ENCODE measurements at places on chromosomes 6 and 20.

GRCh38 chr6:108039681-108040080 is 34.9 kb downstream of the OSTM1 start:
- DNase-seq = no peak

- DNase-seq = no peak
These were observed 28.0 kb upstream of the ZNF217 start for GRCh38 chr20:53621482-53622246.

- no peak for DNase-seq
These were observed 39.5 kb downstream of the CD40 start for GRCh38 chr20:46157625-46158024.

- DNase-seq = no peak
These were observed 23.0 kb downstream of the CEBPB start for GRCh38 chr20:50213531-50214106.

DNA sequence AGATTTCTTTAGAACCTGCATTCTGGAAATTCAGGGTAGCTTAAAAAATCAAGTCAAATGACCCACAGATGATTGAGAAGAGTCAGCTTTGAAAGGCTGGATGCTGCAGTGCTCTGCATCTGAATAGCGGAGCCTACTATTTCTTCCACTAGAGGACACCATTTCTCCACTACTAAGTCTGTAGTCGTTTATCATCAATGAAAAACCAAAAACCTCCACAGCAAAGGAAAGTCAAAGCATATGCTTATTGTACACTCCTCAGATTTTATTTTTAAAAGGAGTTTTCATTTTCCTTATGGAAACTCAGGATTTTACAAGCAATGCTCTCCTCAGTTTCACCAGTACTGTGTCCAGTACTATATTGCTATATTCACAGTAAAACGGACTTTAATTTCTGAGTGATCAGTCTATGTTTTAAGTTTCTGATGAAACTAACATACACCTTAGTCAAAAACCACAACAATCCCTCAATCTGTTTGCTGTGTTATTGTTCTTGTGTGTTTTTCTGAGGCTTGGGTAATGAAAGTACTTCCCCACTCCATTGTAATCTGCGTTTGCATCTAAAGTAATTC is 50.5 kb upstream of the ENPP5 start:
- DNase-seq = no peak

- DNase-seq = no peak
These were observed 8.3 kb downstream of the ELOVL2 start for GRCh38 chr6:11035616-11036350.

DNA sequence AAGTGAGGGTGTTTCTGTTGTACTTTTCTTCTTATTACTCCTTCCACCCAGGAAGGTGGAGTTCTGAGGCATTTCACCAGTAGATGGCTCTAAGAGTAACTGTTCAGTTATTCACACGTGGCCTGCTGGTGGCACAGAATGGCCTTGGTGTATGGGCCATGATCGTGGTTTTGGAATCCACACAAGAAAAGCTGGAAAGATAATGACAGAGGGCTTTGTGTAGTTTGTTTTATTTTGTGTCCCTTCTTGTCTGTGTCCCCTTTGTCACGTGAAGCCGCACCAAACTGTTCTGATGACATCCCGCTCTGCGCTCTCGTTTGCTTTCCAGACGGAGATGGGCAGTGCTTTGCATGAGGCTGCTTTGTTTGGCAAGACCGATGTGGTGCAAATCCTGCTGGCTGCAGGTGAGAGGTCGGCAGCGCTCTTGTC is 93.4 kb downstream of the ANKS1A start:
- no peak for DNase-seq

- no peak for DNase-seq
These were observed 348.9 kb upstream of the KCNQ5 start for GRCh38 chr6:72272958-72273357.

GRCh38 chr20:90651-91050 is 3.2 kb downstream of the DEFB125 start:
- DNase-seq = no peak

DNA sequence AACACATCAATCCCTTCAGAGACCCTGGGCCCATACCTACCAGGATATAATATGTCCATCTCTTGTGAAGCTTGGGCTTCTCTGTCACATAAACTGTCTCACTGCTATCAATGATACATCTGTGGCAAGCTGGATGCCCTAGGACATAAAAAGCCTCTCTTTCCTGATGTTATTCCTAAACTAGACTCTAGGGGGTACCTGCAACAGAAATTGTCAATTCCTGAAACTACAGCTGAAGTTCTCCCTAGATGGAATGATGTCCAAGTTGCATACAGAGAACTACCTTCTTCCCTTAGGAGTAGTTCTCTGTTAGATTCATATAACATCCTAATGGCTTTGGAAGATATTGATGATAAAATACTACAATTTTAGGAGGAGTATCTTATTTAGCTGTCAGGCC is 35.8 kb downstream of the TBX18 start:
- DNase-seq = no peak

DNA sequence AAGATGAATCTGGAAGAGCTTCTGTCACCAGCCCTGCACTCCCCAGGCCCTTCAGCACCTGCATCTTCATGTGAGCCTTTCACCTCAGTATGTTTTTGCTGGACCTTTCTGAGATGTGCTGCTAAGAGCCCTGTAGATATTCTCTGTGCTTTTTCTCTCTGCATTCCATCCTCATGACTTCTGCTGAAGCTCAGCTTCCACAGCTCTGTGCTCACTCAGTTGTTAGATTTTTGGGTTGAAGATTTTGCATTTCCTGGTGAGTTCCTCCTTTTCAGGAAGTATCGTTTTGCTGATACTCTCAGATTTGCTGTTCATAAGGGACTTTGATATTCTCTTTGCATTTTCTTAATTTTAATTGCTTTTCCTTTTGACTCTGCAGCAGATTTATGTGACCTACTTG is 18.3 kb downstream of the KIAA1586 start:
- DNase-seq = no peak

DNA sequence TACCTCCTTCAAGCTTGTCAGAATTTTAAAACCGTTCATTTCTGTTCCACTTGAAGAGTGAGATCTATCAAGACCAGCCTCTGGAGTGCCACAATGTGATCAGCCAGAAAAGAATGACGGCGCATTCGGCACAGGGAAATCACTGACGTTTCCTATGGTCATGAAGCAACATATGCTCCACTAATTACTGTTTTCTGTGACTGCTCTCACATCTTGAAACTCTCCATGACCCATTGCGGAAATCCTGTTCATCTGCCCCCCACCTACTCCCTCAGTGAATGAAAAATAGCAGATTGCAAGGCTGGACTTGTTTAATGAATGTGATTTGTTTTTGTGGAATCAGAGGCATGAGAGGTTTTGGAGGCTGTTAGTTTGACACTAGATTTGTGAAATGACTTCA is 53.2 kb downstream of the SAMD5 start:
- DNase-seq = no peak

GRCh38 chr6:64014595-64014994 is 379.0 kb downstream of the PHF3 start:
- no peak for DNase-seq

- no peak for DNase-seq
These were observed 17.7 kb upstream of the THBS2 start for GRCh38 chr6:169271158-169271876.

- no peak for DNase-seq
These were observed 75.9 kb upstream of the GATA5 start for GRCh38 chr20:62551407-62552323.

DNA sequence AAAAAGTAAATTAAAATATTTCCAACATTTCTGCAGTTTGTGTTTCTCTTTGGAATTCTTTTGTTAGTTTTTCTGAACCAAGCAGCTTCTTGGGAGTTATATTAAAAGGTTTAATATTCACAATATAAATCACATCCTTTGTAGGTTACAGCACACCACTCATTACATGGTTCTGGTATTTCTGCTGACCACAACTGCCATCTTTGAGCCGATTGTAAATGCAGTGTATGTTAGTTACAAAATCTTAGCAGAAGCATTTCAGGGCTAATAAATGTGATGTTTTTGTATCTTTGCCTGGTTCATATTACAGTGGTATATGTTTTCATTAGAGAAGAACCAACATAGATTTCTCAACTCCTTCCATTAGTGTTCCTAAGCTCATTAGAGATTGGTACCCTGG is 19.1 kb upstream of the TSHZ2 start:
- no peak for DNase-seq

GRCh38 chr6:31041372-31041974 is 31.2 kb downstream of the MUC22 start:
- DNase-seq = no peak

DNA sequence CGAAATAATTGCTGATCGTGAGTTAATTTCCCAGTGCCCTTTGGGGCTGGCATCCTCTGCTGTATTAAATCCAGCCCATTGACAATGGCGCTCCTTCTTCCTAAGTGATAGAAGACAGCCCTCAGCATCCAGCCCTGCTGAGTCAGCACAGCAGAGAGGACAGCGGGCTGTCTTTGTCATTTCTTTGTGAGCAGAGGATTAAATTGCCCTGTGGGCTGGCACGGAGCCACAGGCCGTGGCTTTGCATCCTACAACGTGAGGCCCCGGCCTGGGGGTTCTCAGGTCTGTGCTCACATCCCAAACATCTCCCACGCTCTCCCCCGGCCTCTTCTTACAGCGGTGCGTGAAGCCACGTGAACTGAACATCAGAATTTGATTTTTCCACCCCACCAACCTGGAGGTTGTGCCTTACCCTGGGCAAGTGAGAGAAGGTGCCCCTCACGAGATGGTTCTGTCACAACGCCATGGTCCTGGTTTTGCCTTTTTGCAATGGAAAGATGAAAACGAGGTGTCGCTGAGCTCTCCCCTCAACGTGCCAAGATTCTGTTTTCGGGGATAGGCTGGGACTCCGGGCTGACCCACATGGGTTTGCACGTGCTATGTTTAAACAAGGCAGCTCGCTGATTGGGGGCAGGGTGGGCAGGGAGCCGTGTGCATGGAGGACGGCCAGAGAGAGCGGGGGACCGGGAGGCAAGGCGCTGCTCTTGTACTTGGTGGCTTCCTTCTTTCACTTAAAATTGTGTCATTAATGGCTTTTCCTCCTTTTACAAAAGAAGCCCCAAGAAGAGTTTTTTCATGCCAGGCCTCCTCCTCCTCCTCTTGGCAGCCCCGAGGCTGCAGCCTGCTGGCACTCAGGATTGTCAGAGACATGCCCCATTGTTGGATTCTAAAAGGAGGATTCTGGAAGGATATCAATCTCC is 19.5 kb downstream of the CDH4 start:
- DNase-seq = no peak

GRCh38 chr6:61210549-61210948 is 1075.5 kb downstream of the KHDRBS2 start:
- no peak for DNase-seq

- DNase-seq = no peak
These were observed 613.0 kb downstream of the UTRN start for GRCh38 chr6:144898052-144898689.

DNA sequence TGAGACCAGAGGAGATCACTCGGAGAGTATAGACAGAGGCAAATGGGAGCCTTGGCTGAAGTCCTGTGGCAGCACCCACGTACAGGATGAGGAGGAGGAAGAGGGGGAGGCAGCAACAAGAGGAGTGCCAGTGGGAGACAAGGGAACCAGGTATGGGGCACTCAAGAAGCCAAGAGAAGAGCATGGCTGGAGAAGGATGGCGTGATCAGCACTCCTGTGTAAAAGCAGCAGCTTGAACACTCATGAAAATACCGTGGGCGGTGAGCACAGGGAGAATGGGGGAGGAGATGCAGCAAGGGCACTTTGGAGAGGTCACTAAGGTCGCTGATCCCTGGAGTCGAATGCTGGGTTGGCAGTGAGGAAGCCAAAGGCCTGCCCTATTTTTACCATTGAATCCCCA is 51.2 kb upstream of the PRND start:
- no peak for DNase-seq

- DNase-seq = no peak
These were observed 77.6 kb downstream of the HIVEP2 start for GRCh38 chr6:142867355-142867801.

DNA sequence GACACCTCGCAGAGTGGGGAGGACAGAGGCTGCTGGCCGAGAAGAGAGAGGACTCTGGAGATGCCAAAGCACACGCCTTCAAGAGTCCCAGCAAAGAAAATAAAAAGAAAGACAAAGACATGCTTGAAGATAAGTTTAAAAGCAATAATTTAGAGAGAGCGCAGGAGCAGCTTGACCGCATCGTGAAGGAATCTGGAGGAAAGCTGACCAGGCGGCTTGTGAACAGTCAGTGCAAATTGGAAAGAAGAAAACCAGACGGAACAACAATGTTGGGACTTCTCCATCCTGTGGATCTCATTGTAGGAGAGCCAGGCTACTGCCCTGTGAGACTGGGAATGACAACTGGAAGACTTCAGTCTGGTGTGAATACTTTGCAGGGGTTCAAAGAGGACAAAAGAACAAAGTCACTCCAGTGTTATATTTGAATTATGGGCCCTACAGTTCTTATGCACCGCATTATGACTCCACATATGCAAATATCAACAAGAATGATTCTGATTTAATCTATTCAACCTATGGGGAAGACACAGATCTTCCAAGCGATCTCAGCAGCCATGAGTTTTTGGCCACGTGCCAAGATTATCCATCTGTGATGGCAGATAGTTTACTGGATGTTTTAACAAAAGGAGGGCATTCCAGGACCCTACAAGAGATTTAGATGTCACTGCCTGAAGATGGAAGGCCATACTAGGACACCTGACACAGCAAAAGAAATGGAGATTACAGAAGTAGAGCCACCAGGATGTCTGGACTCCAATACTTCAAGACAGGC is 52.2 kb downstream of the REV3L start:
- no peak for DNase-seq

- DNase-seq = no peak
These were observed 20.7 kb downstream of the SYNJ2 start for GRCh38 chr6:158002249-158002950.

DNA sequence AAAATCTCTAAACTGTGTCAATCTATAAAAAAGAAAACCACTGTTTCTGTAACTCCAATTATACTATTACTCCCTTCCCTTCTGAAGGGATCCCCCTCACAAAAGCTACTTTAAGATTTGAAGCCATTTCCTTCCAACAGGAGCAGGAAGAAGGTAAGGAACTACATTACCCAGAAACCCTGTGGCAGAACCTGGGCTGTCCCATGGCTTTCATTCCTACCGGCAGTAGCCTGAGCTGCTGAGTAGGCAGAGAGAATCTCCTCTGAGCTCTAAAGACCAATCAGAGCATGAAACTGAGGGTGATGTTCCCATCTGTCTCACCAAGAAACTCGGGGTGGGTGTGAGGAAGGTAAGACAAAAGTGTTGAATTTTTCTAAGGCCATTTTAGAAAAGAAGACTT is 108.0 kb upstream of the LRFN2 start:
- DNase-seq = no peak

DNA sequence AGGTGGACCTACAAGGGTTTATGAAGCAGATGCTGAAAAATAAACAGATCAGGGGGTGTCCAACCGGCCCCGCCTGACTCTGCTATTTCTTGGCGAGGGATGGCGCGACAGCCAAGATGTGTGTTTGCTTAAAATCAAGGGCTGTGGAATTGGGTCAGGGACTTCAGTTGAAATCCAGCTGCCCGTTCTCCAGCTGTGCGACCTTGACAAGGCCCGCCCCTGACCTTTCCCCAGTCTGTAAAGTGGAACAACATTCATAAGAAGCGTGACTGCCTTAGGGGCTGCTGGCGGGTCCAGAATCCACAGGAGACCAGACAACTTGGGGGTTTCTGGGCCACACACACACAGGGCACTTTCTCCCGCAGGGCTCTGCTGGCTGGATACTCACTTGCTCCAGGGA is 517.5 kb downstream of the PREX1 start:
- DNase-seq = no peak

Measured in stimulated activated CD4-positive, alpha-beta T cell treated with anti-CD3 and anti-CD28 coated beads, Interleukin-12 subunit alpha, Interleukin-12 subunit beta, amount 100 ng/mL, for 48 hours (primary cell).